ENCODE measurements at places on chromosomes 5 and 9.

- no peak for DNase-seq
Measured at GRCh38 chr5:60445921-60446320, 254.0 kb downstream of the DEPDC1B start.

GRCh38 chr5:2829239-2829638, 77.8 kb upstream of the IRX2 start:
- DNase-seq = no peak

GRCh38 chr5:42606464-42606869, 150.2 kb upstream of the CCDC152 start:
- no peak for DNase-seq

GRCh38 chr5:93150311-93151012, 430.6 kb downstream of the NR2F1-AS1 start:
- DNase-seq = no peak

DNA sequence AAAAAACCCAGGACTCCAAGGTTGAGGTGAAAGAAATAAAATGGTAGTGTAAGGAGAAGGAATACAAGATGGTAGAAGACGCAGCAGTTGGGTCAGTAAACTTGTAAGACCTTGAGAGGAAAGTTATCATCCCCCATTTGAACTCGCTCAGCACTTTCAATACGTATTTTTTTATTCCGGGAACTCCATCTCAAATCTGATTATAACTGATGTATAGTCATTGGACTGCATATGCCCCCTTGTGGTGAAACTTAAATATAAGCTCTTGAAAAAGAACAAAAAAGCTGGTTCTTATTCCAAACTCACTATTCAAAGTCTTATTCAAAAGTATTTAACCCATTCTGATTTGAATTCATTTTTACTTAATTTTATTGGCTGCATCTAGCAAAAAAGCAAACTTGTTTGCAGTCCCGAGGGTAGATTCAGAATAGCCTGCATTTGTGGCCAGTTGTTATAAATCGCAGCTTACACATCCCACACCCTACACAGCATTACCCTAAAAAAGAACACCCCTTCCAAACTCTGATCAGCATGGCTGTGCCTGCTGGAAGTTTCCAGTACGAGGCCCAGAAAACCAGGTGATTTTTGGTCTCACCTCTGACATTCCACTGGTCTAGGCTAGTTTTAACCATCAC, 118.0 kb downstream of the ESM1 start:
- no peak for DNase-seq

- DNase-seq = no peak
Measured at GRCh38 chr5:51018423-51018822, 352.0 kb downstream of the PARP8 start.

DNA sequence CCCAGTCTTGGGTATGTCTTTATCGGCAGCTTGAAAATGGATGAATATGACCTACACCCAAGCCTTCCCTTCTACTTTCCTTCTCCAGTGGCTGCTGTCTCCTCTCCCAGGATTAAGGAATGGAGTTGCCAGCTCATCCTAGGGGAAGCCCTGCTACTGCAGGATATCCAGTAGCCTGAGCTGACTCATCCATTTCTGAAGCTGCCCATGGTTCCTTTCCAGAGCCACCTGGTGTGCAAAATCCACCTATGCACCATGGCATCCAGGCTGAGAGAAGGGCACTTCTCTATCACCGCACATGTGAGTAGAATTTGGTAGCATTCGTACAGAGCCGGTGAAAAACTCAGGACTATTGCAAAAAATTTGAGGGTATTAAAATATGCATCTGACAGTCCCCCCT, 290.8 kb downstream of the YTHDC2 start:
- DNase-seq = no peak

- DNase-seq = no peak
Measured at GRCh38 chr5:113311301-113311700, 123.5 kb downstream of the TSSK1B start.

DNA sequence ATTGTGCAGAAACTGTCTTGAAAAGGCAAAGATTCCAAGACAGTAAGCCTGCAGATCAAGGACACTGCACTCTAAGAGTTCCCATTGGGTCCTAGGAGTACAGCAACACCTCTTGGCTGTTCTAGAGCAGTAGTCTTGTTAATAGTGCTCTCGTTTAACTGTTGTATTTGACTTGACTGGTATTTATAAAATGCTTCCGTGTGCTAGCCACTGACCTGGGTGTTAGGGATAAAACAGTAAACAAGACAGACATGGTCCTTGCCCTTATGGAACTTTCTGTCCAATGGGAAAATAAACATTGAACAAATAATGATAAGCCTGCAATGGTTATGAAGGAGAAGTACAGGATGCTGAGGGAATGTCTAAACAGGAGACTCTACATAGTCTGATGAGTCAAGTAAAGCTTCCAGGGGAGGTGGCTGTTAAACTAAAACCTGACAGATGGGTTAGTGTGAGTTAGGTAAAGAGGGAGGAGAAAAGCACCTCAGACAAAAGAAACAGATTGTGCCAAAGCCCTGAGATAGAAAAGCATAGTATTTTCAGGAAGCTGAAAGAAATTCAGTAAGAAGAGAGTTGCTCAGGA, 33.3 kb downstream of the TDRD7 start:
- no peak for DNase-seq

GRCh38 chr5:14397717-14398116, 183.9 kb upstream of the OTULINL start:
- DNase-seq = no peak

DNA sequence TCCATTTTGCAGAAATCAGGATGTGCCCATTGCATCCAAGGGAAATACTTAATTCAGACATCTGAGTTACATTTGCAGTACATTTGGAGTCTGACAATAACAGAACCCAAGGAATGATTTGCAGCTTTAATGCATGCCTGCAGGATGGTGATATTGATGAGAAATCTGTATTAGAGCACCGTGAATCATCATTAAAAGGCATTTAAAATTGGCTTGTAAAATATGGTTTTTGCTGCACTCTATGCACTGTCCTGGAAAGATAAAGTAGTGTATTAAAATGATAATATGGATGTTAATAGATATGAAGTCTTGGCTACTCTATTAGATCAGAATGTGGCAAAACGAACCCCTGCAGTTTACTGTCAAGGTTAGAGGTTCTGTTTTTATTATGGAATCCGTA, 556.9 kb downstream of the MAT2B start:
- DNase-seq = no peak

DNA sequence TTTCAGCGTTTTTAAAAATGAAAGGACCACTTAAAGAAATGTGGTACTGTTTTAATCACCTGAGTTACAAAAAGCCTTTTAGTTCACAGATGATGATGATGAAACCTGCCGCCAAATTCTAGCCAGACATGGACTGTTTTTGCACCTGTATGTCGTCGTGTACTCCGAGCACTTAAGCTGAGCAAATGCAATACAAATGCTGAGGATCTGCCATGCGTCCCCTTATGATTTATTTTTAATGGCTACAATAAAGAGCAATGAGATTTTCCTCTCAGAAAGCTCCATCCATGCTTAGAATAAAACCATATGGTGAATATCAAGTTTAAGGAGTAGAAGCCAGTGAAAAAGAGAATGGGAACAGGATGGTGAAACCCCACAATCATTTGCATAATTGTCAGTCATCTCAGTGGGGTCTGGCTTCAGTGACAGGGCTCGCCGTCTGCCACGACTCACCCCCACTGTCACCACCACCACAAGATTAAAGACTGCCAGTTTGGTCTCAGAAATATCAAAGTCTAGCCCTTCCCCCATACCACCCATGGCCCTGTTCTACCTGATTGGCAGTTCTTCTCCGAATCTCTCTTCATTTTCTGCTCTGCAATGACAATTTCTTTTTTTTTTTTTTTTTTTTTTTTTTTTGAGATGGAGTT, 159.9 kb downstream of the GOLPH3 start:
- no peak for DNase-seq

GRCh38 chr9:133368249-133368881, 7.5 kb downstream of the SURF4 start:
- no peak for DNase-seq

DNA sequence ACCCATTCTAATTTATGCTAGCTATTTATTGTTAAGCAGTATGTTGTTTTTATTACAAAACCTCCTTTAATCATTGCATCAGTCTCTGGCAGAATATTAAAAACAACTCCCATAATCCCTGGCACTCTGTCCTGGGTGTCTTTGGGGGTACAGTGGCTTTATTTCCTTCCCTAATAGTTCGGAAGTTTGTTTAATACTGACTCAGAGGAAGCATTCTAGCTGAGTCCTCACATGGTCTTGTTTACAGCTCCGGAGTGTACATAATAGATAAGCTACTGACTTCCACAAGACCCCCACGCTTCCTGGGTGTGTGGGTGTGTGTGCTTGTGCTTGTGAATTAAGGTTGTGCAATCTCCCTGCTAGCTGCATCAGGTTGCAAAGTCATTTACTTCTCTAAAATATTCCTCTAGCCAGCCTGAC, 149.8 kb upstream of the CDKN2B start:
- DNase-seq = no peak

DNA sequence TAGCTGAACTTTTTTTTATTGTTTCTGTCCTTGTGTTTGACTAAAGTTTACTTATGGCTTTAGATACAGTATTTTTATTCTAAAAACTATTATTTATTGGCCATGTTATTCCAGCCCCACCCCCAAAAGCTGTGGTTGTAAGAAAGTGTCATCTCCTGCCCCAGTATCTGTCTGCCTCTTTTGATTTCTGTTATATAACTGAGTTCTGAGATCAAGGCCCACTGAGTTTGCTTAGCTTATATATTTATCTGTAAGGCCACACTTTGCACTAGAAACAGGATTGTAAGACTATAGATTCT, 116.8 kb upstream of the TNFAIP8 start:
- no peak for DNase-seq

DNA sequence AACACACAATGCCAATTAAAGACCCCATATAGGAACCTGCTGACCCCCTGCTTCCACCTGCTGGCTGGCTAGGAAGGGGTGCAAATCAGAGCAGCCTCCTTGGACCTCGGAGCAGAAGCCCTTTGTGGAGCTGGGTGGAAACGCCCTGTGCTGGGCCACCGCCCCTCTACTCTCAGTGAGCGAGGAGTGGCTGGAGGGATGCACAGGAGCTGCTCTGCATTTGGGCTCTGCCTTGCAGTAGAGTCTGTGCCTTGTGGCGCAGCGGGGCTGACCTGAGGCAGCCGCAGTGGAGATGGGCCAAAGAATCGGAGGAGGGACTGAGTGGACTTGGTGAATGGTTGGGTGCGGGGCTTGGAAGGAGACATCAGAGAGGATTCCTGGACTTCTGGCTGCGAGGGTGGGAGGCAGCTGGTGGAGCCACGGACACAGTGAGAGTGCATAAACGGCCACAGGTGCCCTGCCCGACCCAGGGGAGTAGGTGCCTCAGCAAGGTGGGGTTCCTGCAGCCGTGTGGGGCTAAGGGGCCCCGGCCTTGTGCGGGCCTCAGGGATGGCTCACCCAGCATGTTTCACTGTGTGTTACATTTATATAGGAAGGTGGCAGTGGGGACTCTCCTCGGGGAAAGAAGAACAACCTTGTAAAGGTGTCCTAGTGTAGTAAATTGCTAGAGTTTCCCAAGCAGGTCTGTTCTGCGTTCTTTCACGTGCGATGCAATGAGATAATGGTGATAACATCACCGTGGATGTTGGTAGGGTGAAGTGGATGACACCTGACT, 14.1 kb upstream of the IRX4 start:
- no peak for DNase-seq

DNA sequence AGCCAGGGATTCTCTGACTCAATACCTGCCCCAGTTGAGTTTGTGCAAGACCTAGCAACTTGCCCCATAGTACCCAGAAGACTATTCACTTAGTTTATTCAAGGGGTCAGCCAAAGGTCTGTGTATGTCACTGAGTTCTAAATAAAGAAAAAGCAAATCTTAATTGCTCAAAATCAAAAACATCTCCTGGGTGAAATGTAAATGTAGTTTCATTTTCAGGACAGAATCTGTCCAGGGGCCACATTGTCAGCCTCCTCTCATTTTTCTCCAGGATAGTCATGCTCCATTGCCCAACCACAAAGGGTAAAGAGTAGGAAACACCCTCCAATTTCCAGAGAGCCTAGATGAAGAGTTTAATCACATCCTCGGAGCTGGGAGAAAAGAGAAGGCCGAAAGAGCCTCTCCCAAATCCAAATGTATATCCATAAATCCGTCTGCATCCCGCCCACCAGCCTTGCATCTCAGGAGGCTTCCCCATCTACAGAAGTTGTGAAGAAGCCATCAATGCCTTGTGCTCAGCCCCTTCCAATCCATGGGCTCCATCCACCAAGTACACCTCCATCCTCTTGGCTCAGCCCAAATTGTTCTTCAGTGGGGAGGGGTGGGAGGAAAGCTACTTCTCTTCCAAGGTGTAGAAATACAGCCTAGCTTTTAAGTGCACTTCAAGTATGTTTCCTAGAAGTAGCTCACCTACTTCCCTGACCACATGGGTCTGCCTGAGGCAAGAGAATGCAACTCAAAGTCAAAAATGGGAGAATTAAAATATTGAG, 26.9 kb downstream of the ADAM19 start:
- DNase-seq = no peak

DNA sequence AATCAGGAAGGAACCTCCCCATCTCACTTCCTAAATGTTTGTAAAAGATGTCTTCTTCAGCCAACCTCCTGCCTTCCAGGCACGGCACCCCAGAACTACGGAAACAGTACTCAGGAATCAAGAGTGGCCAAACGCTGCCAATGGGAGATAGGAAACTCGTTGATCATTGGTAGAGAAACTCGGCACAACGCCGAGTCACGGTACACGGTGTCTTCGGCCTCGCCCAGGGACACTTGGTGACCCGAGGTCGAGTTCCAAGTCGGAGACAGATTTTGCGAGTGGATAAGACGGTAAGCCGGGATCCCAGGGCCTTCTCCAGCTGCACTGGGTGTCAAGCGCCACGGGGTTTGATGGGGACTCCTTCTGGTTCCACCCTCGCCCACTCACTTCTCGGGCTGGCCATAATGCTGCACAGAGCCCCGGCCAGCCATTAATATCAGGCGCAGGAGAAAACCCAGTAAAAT, 343 bp downstream of the KIAA0825 start:
- DNase-seq = no peak

DNA sequence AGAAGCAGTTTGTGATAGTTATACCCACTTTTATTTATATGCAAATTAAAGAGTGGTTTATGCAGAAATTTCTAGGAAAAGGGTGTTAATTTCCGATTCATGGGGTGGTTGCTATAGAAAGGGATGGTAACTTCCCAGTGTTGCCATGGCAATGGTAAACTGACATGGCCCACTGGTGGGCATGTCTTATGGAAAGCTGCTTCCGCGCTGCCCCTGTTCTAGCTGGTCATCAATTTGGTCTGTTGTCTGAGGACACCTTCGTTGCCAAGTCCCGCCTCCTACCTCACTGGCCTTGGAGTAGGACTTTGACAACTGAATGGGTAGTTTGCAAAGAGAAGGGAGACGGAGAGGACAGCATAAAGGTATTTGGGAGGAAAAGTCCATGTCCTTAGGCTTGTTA, 74.0 kb upstream of the SMIM23 start:
- DNase-seq = no peak
